ENCODE measurements at places on chromosomes 7 and 10. TPM values are rescaled to one million over a fixed set of nuclear protein-coding genes. Genes with fewer than 3 reads are reported as not detected.

The SPDYE9 gene
- not detected for total RNA-seq

The UCMA gene
- total RNA-seq: not detected

The HOXA10 gene
- total RNA-seq: 19.0 TPM

The FEZF1 gene
- total RNA-seq: not detected

The NRG3 gene
- total RNA-seq: 1.1 TPM

The CPXM2 gene
- 26.8 TPM for total RNA-seq

The CFAP43 gene
- total RNA-seq: 1.7 TPM

The SDHAF3 gene
- total RNA-seq: 13.8 TPM

The NUTM2E gene
- 0.21 TPM for total RNA-seq

The IFIT2 gene
- 6.3 TPM for total RNA-seq
